ENCODE measurements at places on chromosomes 2 and 18. TPM values are rescaled to one million over a fixed set of nuclear protein-coding genes. Genes with fewer than 3 reads are reported as not detected.

DNA sequence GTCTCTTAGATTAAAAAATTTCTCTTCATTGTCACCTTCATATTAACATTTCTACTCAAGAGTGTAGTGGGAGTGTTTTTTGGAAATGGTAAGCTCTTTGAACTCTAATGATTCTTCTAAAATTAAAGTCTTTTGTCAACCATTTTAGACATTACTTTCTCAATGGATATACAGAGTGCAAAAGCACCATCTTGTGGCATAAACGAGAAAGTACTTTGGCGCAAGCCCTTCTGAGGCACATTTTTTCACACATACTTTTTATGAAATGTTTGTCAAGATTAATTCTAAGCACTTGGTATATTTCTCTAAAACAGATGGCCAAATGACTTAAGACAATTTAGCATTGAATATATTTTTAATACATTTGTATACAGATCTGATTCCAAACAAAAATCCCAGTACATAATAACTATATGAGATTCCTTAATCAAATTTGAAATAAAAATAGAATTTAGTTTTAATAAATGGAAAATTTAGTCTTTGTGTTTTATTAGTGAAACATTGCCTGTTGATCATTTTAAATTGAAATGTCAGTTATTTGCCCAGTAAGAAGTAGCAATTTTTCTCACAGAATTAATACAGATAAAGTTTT lies 63.3 kb upstream of the GALNT5 start:
- no peak for DNase-seq

Gene CHRND
- not detected for polyA plus RNA-seq

DNA sequence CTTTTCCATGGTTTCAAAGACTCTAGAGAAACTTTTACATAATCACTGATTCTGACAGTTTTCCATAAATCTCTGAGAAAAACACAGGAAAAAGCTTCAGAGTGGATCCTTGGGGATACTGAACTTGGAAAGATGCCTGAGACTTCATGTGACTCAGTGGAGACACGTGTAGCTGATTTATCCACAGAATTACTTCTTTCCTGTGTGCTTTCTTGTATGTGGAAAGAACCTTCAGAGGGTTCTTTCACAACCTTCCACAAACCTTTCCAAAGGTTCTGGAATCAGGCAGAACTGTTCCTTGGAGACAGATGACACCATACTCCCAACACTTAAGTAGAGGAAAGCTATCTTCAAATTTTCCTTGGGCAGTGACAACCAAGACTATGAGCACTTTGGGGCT lies 207.2 kb downstream of the RND3 start:
- no peak for DNase-seq

GRCh38 chr2:60659026-60659425 lies 97.0 kb upstream of the PAPOLG start:
- no peak for DNase-seq
